ENCODE measurements at places on chromosomes 4 and X. TPM values are rescaled to one million over a fixed set of nuclear protein-coding genes. Genes with fewer than 3 reads are reported as not detected.

P2RY10 gene
- total RNA-seq = not detected

FAT4 gene
- total RNA-seq = 13.1 TPM

C4orf36 gene
- total RNA-seq = not detected

SMIM31 gene
- total RNA-seq = not detected

CYBB gene
- total RNA-seq = not detected

GUCY1A1 gene
- total RNA-seq = under 0.01 TPM

NPY2R gene
- under 0.01 TPM for total RNA-seq

ARL9 gene
- total RNA-seq = under 0.01 TPM

PHKA1 gene
- 5.5 TPM for total RNA-seq

SHROOM2 gene
- under 0.01 TPM for total RNA-seq

MFSD8 gene
- total RNA-seq = 21.7 TPM

POU3F4 gene
- total RNA-seq = not detected

TMSB15A gene
- 1.4 TPM for total RNA-seq

GATA1 gene
- total RNA-seq = not detected

ALB gene
- total RNA-seq = not detected

USP17L28 gene
- total RNA-seq = not detected

NUP62CL gene
- 0.37 TPM for total RNA-seq

OFD1 gene
- total RNA-seq = 10.8 TPM

TMPRSS11D gene
- total RNA-seq = not detected

TLR2 gene
- total RNA-seq = 3.7 TPM

SCFD2 gene
- 71.3 TPM for total RNA-seq

ZBTB33 gene
- total RNA-seq = 15.4 TPM

MGAT4D gene
- total RNA-seq = not detected

G3BP2 gene
- 104 TPM for total RNA-seq

MAGEA1 gene
- total RNA-seq = not detected

COL4A6 gene
- total RNA-seq = 1.5 TPM

H2BW2 gene
- total RNA-seq = not detected

All from subcutaneous preadipocyte (primary cell).